ENCODE measurements at places on chromosomes 4 and X. TPM values are rescaled to one million over a fixed set of nuclear protein-coding genes. Genes with fewer than 3 reads are reported as not detected.

GRCh38 chrX:16578218-16578617 lies 71.7 kb upstream of the S100G start:
- DNase-seq: peak; percentile 54

The ATP1B4 gene
- not detected for total RNA-seq

GRCh38 chr4:77190053-77190452 lies 33.0 kb downstream of the CCNG2 start:
- DNase-seq: peak; percentile 61

The SRPX gene
- total RNA-seq: 66.3 TPM

DNA sequence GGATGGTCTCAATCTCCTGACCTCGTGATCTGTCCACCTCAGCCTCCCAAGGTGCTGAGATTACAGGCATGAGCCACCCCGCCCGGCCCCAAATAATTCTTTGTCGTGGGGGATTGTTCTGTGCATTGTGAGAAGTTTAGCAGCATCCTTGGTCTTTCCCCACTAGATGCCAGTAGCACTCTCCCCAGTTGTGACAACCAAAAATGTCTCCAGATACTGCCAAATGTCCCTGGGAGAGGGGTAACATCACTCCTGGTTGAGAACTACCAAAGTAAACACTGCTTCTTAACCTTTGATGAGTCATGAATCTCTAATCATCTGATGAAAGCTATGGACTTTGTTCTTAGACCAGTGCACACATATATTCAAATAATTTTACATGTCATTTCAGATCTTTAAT lies 90.7 kb upstream of the BRS3 start:
- DNase-seq: no peak

GRCh38 chr4:105147553-105148161 lies 981 bp downstream of the TET2 start:
- peak; percentile 49 for DNase-seq

The CFAP47 gene
- total RNA-seq: not detected

The CLTRN gene
- 2.0 TPM for total RNA-seq

The GATA1 gene
- not detected for total RNA-seq

DNA sequence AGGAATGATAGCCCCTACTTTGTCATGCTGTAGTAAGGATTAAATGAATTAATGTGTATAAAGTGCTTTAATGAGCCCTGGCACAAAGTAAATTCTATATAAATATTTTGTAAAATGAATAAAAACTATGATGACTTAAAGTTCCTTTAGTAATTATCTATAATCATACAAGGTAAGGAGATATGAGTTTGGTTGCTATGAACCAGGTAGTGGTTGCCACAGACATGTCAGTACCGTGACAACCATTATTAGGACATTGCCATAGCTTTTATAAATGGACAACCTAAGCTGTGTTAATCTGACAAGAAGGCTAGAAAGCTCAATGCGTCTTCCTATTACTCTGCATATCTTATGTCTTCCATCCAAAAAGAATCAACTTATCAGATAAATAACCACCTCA lies at the start of gene ARL13A:
Gene ARL13A (plus strand): TSS at position 301 of the 400 bp plus-strand sequence. CDS start 3,982 bp downstream, outside the sequence.
- no peak for DNase-seq

The TCEAL9 gene
- 71.1 TPM for total RNA-seq

DNA sequence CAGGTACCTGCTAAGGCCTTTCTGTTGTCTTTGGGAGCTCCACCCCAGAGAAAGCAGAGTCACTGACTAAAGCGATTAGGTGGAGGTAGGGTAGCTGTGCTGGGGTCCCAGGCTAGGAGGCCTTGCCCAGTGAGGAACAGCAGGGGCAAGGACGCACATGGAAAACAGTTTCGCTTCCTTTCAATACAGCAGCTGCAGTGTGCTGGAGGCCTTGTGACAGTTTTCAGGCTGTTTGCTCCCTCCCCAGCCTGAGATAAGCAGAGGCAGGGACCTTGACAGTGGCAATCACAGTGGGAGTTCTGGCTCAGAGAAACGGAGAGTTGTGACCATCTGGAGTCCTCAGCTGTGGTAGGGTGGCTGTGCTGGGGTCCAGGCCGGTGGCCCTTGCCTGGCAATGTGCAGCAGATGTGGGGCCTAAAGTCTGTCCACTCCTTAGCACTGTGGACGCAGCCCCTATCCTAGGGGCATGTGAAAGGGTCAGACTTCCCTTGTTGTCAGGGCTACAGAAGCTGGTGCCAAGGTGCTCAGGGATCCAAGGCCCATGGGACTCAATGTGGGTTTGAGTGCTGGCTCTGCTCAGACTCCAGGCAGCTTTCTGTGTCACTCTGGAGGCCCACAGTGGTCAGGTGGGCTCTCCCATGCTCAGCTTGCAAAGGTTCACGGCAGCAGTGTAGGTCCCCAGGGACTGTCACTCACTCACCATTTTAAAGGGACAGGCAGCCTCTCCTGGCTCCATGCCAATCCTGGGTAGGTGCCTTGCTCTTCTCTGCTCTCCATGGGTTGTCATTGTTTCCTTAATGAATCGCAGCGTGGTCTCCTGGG lies 534.9 kb upstream of the FMR1 start:
- no peak for DNase-seq

The FATE1 gene
- total RNA-seq: not detected

The TEX13A gene
- not detected for total RNA-seq

The RASL11B gene
- 1.1 TPM for total RNA-seq

The HCCS gene
- total RNA-seq: 25.8 TPM
